Hippocampal formation (tissue), 2 donors: ENCODE measurements at places on chromosomes 4 and X.

- no peak for DNase-seq
Measured at GRCh38 chrX:20971250-20971649, 403.0 kb upstream of the CNKSR2 start.

GRCh38 chrX:105190252-105190853 lies 30.1 kb downstream of the TEX13A start:
- DNase-seq, result no peak

- no peak for DNase-seq
Measured at GRCh38 chrX:78822157-78822690, 74.7 kb downstream of the LPAR4 start.

DNA sequence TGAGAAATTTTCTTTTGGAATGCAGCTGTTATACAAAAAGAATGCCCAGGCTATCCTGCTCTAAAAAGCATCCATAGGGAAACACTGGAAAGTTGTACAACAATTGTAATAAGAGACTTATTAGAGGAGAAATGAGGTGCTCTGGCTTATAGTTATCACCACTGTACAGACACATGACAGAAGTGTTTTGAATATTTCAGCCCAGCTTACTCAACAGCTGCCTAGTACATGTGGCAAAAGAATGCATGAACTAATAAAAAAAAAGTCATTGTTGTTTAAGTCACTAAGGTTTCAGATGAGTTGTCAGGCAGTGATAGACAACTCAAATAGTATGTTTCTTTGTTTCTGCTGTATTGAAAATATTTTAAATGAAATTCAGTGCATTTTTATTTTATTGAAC lies 307.7 kb downstream of the GPM6A start:
- no peak for DNase-seq

GRCh38 chr4:18106620-18107019 lies 85.1 kb upstream of the LCORL start:
- DNase-seq, result no peak

DNA sequence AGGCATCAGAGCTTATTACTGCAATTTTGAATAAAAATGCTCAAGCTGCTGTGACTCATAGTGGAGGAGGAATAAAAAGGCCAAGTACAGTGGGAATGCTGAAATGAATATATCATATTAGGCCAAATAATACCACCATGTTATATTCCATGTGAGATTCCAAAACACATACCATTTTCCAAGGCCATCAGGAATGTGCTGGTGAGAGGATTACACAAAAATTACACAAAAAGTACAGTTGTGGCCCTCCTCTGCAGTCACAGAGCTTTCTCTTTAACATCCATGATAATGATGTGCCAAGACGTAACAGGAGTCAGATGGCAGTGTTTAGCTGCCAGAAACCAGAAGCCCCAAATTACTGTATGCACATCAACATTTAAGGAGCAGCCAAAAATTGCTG lies 153.5 kb downstream of the PCDH18 start:
- no peak for DNase-seq

GRCh38 chr4:186981161-186981560 lies 257.5 kb upstream of the FAT1 start:
- no peak for DNase-seq

- no peak for DNase-seq
Measured at GRCh38 chrX:153941336-153942252, 2.8 kb downstream of the RENBP start.

GRCh38 chr4:148998719-148999118 lies 556.5 kb upstream of the NR3C2 start:
- DNase-seq, result no peak

DNA sequence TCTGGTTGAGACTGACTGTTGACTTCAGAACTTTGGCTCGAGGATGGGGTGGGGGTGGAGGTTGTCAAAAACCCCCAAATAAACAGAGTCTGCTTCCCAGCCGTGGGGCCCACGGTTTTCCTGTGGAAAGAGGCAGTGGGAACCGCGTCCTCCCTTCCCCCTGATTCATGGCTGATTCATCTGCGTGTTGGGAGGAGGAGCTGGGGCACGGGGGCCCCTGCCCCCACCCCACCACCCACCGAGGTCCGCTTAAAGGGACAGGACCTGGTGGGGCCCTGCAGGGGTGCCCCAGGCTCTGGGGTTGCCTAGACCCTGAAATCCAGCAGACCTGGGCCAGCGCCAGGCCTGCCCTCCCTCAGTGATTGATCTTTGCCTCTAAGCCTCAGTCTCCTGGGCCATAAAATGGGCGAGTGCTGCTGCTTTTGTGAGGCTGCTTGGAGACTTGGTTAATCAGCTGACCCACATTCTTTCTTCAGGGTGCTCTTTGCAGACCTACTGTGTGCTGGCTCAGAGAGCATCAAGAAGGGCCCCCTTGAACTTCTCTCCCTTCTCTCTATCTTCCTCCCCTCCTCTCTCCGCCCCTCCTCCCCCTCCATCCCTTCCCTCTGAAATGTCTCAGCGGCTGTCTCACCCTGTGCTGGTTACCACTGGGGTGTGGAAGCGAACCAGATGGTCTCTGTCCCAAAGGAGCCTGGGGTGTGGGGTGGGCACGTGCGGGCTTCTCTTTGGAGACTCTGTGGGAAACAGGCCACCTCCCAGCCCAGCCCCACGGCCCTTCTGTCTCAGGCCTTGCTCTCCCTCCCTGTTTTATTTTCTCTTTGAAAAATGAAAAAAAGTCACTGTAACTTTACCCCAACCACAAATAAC lies 9.1 kb downstream of the HTRA3 start:
- no peak for DNase-seq

- DNase-seq, result no peak
Measured at GRCh38 chr4:137804906-137805495, 272.7 kb upstream of the PCDH18 start.

GRCh38 chrX:69396916-69397315 lies 107.2 kb upstream of the NALF2 start:
- no peak for DNase-seq

GRCh38 chrX:643911-644303 lies 13.3 kb downstream of the SHOX start:
- DNase-seq, result no peak

- no peak for DNase-seq
Measured at GRCh38 chr4:184203300-184203699, 14.4 kb downstream of the ENPP6 start.

- no peak for DNase-seq
Measured at GRCh38 chrX:38138900-38139299, 81.8 kb downstream of the SRPX start.

GRCh38 chr4:133146574-133147241 lies 2.4 kb upstream of the PCDH10 start:
- peak; percentile 88 for DNase-seq

- peak; percentile 18 for DNase-seq
Measured at GRCh38 chr4:25031077-25031621, 403 bp upstream of the LGI2 start.

- no peak for DNase-seq
Measured at GRCh38 chr4:107658400-107659336, 61.4 kb downstream of the PAPSS1 start.

GRCh38 chr4:83248486-83248885 lies 36.1 kb downstream of the COQ2 start:
- DNase-seq, result no peak

- no peak for DNase-seq
Measured at GRCh38 chrX:13536551-13536950, 32.9 kb upstream of the EGFL6 start.

DNA sequence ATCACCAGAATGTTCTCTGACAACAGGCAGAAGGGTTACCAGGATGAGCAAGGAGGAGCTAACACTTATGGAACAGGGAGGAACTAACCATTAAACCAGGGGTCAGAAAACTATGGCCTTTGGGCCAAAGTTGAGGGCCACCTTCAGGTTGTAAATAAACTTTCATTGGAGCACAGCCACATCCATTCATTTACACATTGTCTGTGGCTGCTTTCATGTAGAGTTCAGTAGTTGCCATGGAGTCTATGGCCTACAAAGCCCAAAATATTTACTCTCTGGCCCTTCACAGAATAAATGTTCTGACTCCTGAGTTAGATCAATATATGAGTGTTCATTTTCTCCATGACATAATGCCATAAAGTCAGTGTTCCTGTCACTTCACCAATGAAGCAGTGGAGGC lies 13.2 kb upstream of the HCCS start:
- DNase-seq, result no peak

DNA sequence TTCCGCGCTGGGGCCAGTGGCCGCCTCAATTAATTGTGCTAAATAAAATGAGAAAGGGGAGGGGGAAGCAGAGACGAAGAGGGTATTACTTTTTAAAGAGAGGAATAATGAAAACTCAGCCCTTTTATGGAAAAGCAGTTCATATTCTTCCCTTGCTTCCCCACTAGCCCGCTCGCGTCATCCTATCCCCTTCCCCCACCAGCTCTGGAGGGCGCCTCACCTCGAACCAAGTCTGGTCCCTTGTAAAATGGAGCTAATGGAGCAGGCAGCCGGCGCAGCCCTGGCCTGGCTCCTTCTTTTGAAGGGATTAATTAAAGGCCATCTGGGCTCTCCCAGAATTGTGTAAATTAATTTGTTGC lies 511 bp upstream of the NKX6-1 start:
- no peak for DNase-seq

DNA sequence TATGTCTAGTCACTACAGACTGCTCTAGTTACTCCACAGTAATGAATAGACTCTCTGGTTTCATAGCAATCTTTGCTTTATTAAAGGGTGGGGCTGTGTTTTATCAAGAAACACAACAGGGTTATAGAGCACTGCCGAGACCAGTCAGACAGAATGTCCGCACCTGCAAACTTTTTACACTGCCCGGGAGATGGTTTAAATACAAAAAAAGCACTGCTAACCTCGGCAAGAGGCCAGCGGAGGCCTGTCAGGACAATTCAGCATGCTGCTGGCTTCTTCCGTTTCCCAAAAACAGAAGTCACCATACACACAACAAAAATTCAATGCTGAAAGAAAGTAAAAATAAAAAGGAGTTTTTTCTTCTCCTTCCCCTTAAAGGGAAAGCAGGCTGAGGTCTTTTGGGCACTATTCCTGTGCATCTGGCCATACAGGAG lies 67.4 kb downstream of the IRF2 start:
- peak; percentile 20 for DNase-seq

- no peak for DNase-seq
Measured at GRCh38 chr4:162782096-162782777, 384.5 kb downstream of the NAF1 start.

GRCh38 chrX:141405486-141405852 lies 163.2 kb upstream of the SPANXC start:
- no peak for DNase-seq

DNA sequence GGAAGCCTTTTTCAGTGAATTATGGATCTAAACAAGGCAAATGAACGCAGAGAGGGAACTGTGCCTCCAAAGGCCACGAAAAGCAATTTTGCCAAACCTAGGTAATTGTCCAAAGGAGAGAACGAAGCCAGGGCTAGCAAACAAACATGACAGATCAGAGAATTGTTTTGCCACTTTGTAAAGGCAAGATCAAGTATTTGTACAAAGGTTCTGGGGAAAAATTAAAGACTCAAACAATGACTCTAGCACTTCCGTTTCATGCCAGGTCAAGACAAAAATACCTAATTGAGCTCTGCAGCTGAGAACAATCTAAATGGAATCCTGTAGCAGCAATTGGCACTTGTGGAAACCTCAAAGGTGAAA lies 8.5 kb downstream of the RBM47 start:
- DNase-seq, result no peak

DNA sequence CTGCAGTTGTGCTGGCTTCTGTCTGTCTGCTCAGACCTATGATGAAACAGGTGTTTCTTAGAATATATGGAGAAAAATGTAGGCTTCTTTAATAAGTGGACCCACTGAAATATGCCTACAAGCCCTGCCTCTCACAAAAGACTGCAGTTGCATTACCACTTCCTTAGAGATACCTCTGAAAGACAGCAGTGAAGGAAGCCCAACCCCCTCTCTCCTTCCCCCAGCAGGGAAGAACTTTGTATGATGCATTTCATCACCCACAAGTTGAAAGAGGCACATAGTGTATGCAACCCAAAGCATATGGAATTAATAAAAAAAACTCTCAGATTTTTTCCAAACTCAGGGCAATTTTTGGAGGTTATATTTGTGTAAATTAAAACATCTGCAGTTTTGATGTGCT lies 916.7 kb downstream of the TECRL start:
- no peak for DNase-seq

GRCh38 chr4:83947830-83948193 lies 411.9 kb downstream of the GPAT3 start:
- DNase-seq, result no peak

- no peak for DNase-seq
Measured at GRCh38 chrX:101287402-101287801, 3.7 kb downstream of the TAF7L start.

- no peak for DNase-seq
Measured at GRCh38 chr4:4539481-4539880, 2.4 kb downstream of the STX18 start.

GRCh38 chr4:165631208-165631894 lies 241.7 kb upstream of the TLL1 start:
- DNase-seq, result no peak

DNA sequence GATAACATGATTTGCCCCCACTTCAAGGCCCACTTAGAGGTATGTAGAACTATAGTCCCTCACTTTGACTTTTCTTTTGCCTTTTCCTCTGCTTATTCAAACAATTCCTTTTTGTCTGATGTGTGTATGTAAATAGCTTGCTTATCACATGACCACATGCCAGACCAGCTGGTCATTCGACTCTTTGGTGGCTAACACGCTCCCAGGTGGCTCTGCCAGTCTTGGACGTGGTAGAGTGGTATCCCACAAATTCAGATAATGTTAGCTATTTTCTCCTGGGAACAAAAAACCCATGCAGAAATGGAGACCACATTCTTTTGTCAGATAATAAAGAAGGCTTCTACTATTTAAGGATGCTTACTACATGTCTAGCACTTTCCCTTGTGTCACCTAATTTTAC lies 47.9 kb downstream of the ARHGAP24 start:
- DNase-seq, result no peak

DNA sequence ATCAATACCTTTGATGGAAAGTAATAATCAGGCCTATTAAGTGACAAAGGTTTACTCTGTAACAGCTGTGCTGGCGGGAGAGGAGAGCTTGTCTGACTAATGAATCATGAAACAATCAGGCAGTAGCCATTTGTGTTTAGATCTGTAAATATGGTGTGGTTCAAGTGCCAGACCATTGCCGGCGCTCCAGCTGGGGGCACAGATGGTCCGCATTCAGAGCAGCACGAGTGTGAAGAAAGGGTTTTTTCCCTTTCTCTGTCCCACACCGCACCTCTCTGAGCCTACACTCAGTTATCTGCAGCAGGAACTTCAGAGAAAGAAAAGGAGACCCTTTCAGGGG lies 111.3 kb upstream of the PAQR3 start:
- no peak for DNase-seq

DNA sequence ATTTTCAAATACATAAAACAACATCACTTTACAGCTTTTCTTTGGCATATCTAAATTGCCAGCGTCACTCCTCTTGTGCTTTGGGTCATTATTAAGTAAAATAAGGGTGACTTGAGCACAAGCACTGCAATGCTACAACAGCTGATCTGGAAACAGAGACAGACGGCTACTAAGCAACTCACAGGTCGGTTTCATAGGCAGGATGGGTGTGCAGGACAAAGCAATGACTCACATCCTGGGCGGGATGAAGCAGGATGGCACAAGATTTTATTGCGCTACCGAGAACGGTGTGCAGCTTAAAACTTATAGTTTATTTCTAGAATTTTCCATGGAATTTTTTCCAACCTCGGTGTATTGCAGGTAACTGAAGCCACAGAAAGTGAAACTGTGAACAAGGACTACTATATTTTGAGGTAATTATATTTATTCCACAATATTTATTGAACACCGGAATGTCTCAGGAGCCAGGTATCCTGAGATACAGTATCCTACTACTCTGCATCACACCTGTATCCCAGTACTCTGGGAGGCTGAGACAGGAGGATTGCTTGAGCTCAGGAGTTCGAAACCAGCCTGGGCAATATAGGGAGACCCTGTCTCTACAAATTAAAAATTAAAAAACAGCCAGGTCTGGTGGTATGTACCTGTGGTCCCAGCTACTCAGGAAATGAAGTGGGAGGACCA lies 215.5 kb downstream of the APBB2 start:
- no peak for DNase-seq
